ENCODE measurements at places on chromosomes 3 and 15. TPM values are rescaled to one million over a fixed set of nuclear protein-coding genes. Genes with fewer than 3 reads are reported as not detected.

Gene DGKG
- 0.81 TPM for total RNA-seq

Gene TXNRD3
- total RNA-seq, result 0.47 TPM

Gene GNAT1
- total RNA-seq, result not detected

Gene SLC38A3
- total RNA-seq, result not detected

Gene SHQ1
- total RNA-seq, result 14.6 TPM

Gene DPPA2
- not detected for total RNA-seq

Gene HRG
- not detected for total RNA-seq

Gene SPATA12
- not detected for total RNA-seq

Gene GPR149
- not detected for total RNA-seq

Gene LMAN1L
- not detected for total RNA-seq

Gene AADACL2
- total RNA-seq, result not detected

Gene SHC4
- total RNA-seq, result not detected

Gene GOLGA8T
- not detected for total RNA-seq

Gene SPRED1
- total RNA-seq, result not detected

Gene SNRK
- 158 TPM for total RNA-seq

Gene EPB42
- total RNA-seq, result not detected

Gene SLC26A6
- 25.1 TPM for total RNA-seq
